Muscle of arm (tissue), 14 donors: ENCODE measurements at places on chromosomes 1 and 21.
A peak's percentile ranks its signal among the peaks of the same experiment; 100 is the strongest.

GRCh38 chr1:225425201-225425786, 2.5 kb downstream of the LBR start:
- no peak for DNase-seq

DNA sequence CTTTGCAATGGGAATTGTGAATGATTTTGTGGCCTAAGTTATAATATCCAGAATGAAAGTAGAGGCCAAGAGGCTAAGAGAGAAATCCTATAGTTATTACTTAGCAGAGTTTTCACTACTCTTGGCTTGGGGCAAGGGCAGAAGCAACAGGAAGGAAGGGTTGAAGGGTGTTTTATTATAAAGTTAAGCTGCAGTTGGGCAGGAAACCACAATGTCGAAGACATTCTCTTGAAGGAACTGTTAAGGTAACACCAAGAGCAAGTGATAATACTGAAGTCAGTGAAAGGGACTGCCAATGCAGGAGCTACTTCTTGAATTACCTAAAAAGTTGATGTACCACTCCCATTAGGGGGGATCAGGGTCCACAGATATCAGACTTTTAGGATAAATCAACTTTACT, 8.3 kb downstream of the XCL2 start:
- DNase-seq, result no peak

DNA sequence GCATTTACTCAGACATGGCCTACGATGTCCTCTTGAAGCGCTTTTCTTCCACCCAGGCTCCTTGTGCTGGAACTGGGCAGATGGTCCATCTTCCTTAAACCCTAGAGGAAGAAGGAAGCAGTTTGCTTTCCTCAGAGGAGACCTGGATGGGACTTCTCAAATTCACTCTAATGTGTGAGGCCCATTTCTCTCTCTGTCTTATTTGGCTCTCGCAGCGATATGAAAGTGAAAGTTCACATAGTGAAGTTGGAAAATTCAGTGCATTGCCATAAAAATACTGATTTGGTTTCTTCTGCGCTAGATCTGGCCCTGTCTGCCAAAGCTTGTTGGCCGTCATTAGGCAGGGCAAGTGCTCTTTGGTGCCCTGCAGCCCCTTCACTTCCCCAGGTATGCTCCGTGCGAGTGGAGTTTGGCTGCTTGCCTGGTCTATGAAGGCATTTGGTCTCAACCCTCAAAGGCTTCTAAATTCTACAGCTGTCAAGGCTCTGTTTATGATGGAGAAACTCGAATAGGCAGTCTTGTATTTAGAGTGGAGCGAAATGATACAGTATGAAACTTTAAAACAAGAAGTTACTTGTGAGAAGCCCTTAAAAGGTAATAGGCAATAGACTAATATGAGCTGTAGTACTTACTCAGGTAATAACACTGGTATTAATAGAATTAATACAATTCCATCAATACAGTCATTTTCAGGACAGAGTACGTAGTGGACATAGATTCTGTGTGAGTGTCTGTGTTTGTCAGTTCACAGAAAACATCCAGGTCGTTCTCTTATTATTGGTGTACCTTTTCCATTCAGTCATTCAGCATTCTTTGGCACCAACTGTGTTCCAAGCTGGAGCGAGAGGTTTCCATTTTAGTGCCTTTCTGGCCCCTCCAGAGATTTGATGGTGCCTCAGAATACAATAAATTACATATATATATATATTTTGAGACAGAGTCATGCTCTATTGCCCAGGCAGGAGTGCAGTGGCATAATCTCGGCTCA, 20.5 kb downstream of the SZRD1 start:
- peak; percentile 70 for DNase-seq

- DNase-seq, result no peak
These were observed 180.1 kb downstream of the ZBTB18 start for GRCh38 chr1:244231193-244231571.

GRCh38 chr1:16009030-16009460, 5.0 kb downstream of the SRARP start:
- peak; percentile 73 for DNase-seq
